Lung microvascular endothelial cell (primary cell): ENCODE measurements at places on chromosomes 12 and 14.

DNA sequence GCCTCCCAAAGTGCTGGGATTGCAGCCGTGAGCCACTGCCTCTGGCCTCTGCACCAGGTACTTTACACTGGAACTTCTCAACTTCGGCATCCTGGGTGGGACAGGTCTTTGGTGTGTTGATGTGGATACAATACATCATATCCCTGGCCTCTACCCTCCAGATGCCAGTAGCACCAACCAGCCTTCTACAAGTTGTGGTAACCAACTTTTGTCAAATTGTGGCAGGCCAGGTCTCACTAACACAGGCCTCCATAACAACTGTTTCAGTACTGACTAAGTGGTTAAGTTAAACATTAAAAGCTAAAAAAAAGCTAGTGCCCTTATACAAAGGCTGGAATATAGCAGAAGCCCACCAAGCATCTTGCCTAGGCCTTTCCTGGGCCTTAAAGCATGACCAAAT is 232.9 kb downstream of the PCNX1 start:
- no peak for DNase-seq

- DNase-seq = no peak
Measured at GRCh38 chr14:71532344-71532743, 399.9 kb upstream of the RGS6 start.

DNA sequence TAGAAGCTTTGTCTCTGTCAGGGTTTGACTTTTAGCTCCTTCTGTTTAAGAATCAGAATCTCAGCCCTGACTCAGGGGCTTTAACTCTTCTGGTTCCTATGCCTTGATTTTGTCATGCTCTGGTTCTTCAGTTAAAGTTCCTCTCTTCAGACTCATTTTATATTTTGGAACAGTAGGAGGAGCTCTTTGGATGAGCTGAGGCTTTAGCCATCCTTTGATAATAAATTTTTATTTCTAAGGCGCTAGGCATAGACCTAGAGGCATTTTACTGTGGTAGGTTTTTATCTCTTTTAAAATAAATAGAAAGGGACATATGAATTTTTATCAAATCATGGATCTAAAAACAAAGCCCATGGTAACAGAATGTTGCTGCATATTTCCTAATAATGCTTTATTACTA is 51.7 kb downstream of the ATP23 start:
- DNase-seq = no peak

DNA sequence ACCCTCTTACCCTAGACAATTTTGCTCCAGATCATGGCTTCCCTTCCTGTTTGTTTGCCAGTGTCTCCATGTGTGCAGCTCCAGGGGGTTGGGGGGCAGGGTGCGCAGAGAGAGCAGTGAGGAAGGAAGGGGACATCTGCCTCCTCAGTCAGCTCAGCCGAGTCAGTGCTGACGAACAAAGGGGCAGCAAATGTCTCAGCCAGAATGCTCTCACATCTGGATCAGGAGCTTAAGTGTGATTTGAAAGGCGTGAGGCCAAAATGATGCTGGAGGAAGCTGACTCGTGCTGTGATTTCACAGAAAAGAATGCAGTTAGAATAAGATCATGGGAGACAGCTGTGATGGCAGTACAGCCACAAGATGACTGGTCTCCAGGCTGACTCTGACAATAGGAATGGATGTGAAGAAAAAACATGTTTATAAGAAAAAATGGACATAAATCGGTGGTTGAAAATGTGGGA is 27.1 kb upstream of the CDK17 start:
- DNase-seq = peak; percentile 100

- no peak for DNase-seq
Measured at GRCh38 chr12:575129-575502, 88.1 kb downstream of the NINJ2 start.

DNA sequence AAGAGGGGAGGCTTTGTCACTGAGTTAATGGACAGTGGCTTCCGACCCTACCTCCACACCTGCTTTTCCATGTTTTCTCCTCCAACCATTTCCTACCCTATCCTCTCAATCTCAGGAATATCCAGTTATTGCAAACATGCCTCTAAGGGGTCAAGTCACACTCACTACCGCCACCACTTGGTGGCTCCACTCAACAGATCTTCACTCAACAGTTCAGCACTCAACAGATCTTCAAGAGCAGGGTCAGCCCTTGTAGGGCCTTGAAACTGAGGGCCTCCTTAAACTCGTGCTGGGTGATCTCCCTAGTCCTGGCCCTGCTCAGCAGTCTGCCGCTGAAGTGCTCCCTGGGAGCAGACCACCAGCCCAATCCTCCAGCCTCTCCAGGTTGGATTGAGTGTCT is 14.2 kb downstream of the ZNF641 start:
- no peak for DNase-seq

DNA sequence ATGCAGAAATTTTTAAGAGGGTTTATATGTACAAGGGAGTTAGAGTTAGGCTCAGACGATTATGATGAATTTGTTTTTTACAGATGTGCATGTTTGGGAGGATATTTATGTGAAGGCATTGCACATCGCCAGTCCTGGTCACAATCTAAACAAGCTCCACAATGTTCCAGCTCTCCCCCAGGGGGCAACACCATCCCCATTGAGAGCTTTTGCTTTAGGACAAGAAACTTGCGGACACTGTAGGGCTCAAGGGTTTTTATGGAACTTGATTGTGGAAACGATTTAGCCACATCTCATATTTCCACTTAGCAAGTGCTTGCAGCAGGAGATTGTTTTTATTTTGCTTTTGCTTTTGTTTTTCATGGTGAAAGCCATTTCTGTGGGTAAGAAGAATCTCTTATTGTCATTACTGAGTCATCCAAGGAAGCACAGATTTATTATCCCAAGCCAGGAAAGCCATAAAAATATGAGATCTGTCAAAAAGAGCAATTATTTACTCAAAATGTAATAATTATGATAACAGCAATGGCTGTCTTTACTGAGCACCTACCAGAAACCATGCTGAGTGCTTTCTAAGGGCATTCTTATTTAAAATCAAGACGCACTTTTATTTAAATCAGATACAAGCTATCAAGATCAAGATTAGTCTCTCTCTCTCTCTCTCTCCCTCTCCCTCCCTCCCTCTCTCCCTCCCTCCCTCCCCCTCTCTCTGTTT is 276.7 kb upstream of the SRRM4 start:
- no peak for DNase-seq

GRCh38 chr14:89695846-89696245 is 258.7 kb downstream of the EFCAB11 start:
- DNase-seq = no peak

- no peak for DNase-seq
Measured at GRCh38 chr12:125013816-125014442, 20.5 kb downstream of the BRI3BP start.

- DNase-seq = peak; percentile 63
Measured at GRCh38 chr12:90854136-90854689, 100.8 kb downstream of the CCER1 start.

GRCh38 chr12:40106655-40107054 is 774 bp upstream of the SLC2A13 start:
- no peak for DNase-seq

- no peak for DNase-seq
Measured at GRCh38 chr12:25822281-25822680, 136.2 kb upstream of the RASSF8 start.

DNA sequence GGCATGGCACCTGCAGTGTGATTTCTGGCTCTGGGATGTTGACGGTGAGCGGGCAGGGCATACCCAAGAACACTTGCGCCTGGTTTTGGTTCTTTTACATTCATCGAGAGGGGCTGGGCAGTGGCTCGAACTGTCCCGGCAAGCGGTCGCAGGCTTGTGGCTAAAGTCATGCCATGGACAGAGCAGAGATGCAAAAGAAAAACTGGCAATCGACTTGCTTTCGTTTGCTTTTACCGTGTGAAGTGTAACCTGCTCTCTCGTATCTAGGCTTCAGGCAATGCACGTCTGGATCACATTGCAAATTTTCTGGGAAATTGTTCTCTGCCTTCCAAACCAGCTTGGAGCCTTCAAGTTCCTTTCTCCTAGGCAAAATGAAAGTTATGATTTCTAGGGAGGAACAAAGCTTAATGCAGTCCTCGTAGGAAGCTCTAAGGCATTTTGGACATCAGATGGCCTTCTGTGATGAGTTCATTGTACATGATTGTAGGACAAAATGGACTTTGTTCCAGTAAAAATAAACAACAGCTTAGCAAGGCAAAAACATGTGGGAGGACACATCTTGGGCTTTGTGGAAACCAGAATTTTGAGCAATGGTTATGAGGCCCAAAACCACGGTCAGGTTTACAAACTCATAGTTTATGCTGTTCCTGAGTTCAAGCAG is 18.3 kb downstream of the ADGRD1 start:
- DNase-seq = no peak

- no peak for DNase-seq
Measured at GRCh38 chr12:101933866-101934514, 56.6 kb downstream of the DRAM1 start.

DNA sequence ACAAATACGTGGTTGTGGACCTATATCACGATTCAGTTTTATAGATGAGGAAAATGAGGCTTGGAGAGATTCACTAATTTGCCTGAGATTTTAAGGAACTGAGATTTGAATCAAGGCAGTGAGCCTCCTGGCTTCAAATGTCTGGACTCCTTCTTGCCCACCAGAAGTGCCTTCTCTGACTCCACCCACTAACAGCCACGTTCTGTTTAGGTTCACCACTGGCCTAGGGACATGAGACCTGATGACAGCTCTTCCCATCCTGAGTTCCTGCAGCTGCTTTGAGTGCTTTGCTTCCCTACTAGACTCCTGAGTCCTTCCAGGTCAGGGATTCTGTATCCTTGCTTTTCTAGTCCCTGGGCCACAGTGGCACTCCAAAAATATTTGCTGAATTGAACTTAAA is 57.1 kb downstream of the PLBD1 start:
- DNase-seq = no peak

DNA sequence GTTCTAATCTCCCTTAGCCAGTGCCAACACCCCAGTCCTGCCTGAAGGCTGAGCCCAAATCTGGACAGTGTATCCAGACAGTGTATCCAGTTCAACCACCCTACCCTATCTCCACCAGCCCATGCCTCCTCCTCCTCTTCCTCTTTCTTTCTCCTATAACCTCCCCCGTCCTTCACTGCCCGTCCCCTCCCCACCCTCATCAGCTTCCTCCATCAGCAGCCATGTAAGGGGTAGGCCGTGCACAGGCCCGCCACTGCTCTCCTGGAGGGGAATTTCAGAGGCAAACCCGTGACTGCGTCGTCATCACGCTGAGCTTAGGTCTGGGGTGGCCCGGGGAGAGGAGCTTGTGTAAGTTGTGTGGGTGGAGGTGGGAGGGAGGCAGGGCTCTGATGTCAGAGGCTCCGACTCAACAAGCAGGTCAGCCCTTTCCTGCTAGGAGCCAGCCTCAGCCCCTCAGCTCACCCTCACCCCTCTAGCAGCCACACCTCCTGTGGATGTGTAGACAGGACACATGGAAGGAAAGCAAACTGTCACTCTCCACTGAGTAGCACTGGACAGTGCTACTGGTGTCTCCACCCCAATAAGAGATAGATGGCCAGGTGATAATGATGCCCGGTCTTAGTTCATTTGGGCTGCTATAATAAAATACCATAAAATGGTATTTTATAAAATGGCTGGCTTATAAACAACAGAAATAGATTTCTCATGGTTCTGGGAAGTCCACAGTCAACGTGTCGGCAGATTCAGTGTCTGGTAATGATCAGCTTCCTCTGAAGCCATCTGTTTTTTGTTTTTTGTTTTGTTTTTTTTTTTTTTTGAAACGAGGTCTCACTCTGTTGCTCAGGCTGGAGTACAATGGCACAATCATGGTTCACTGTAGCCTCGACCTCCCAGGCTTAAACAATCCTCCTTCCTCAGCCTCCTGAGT is 50.5 kb downstream of the IRF2BPL start:
- no peak for DNase-seq

- no peak for DNase-seq
Measured at GRCh38 chr14:100490252-100490651, 97.0 kb downstream of the BEGAIN start.

DNA sequence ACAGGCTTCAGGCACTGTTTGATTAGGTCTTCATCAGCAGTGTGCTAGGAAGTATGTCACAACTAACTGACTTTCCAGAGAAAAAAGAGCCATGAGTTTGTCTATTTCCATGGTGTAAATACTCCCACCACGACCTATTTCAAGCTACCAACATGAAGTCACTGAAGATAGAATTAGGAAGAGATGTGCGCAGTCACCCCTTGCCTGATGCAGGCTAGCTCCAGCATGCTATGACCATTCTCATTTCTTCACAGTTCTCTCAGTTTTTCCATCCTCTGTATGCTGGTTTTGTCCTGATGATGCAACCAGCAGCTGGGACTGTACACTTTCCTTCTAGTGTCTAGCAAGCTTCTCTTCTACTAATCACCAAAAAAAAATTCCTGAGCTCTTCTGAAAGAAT is 191.6 kb upstream of the NUDT4 start:
- no peak for DNase-seq

DNA sequence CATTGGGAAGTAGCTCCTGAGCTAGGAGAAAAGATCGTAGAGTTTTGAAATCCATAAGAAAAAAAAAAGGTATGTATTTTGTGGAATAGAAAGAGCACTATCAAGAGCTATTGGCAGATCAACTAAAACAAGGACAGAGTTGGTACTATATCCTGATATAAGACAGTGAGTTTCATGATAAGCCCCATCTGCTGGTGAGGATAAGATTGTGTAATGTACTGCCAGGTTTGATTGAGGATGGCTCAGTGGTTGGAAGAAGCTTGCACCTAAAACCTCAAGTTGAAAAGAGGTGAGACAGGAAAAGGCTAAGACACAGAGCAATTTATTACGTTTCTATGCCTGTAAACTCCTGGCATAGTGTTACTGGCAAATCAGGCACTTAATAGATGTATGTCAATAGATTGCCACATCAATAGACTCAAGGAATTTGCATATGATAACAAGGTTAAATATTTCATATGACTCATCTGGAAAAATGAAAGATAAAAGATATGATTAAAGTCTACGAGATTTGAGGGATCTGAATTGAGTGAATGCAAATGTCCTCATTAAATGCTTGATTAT is 525.6 kb downstream of the FLRT2 start:
- peak; percentile 5 for DNase-seq

- peak; percentile 33 for DNase-seq
Measured at GRCh38 chr12:67193704-67194103, 75.5 kb upstream of the CAND1 start.

DNA sequence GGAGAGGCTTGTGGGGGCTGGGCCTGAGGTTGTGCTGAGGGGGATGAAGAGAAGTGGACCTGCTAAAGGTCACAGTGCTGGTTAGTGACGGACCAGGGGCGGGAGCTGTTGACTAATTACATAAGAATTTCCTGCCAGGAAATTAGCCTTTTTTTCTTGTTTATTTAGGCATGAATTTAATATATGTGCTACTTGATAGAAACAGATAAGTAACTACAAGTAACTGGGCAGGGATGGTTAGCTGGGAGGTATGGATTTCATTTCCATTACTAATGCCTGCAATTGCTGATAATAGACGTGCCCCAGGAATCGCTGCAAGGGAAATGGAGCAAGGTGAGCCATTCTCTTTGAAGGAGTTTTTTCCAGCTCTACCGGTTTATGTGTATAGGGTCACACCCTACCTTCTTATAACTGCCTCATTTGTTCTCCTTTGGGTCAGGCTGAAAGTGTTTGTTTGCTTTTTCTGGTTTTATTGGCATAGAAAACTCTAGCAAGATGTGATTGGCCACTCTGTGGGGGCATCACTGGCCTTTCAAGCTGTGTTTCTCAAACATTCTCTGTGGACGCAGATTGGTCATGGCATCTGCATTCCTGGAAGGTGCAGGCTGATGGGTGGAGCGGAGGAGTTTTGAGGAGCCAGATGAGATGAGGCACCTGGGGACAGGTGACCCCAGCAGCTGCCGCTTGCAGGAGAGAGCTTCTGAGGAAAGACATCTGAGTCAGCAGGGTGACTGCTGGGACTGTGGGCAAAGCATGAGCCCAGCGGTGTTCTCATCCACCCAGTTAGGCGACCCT is 19.0 kb upstream of the GPRC5A start:
- peak; percentile 84 for DNase-seq

- no peak for DNase-seq
Measured at GRCh38 chr14:96090441-96091148, 51.4 kb downstream of the C14orf132 start.
